Hypothalamus (tissue), 51 donors: ENCODE measurements at places on chromosomes 7 and 10.

- no peak for DNase-seq
These were observed 81.9 kb upstream of the RAB11FIP2 start for GRCh38 chr10:118128675-118129074.

DNA sequence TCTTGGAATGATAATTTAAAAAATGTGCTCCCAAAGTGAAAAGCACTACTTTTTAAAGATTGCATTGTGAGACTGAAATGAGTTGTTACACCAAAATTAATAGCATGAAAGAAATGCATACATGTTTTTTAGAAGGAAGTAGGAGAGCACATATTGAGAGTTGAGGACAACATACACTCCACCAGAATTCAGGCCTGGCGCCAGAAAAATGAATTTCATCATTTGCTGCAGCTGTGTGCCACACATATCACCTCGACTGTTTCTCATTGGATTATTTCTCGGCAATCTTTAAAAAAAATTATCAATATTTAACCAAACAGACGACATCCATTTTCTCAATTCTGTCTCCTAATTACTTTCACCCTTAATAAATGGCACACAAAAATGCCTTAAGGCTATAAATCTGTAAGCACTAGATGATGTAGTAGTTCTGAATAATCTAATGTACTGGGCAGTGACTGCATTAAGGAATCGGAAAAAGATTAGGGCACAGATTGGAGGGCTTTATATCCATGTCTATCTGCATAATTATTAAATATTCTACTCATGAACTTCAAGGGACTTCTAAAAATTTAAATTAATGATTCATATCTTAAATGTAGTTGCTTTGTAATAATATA is 590.4 kb downstream of the NXPH1 start:
- DNase-seq, result no peak

DNA sequence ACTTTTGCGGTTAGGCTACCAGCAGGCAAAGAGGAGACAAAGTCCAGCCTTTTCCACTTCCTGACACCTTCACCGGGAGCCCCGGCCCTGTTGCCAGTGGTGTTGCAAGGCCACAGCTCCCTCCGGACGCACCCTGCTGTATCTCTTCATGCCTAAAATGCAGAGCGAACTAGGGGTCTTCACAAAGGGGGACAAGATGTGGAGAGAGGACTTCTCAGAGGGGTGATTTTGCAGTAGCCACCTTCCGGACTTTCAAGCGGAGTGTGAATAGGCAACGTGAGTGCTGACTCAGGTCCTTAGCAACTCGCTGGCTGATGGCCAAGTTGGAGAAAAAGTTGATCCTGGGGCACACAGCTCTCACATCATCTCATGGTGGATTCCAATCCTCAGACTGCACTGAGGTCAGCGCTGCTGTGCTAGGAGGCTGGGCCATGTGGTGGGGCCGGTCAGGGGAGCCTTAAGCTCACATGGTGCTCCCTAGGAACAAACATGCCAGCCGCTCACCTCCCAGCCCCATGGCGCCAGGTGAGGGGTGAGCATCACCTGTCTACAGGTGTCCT is 166.3 kb downstream of the LCOR start:
- no peak for DNase-seq

DNA sequence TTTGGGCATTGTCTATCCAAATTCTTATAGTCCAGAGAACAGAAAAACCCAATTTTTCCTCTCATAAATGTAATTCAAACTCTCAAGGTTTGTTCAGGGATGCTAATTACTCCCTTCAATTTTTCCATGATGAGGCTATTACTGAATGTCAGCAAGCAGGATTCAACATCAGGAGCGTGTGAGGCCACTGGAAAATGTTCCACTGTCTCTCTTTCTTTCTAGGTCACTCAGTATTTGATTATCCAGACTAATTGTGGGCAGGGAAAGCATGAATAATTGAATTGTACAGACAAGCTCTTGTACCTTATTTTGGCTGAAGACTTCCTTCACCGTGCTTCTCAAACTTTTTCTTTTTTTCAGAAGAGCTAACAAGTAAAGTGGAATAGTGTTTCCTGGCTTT is 30.7 kb downstream of the THNSL1 start:
- DNase-seq, result no peak

GRCh38 chr7:158829342-158830210 is at the start of gene ESYT2:
ESYT2 (minus strand) TSS chr7:158829509; CDS start chr7:158829418, 91 bp downstream.
- peak; percentile 99 for DNase-seq

- DNase-seq, result no peak
These were observed 105.0 kb downstream of the FAM53B start for GRCh38 chr10:124639206-124639605.

DNA sequence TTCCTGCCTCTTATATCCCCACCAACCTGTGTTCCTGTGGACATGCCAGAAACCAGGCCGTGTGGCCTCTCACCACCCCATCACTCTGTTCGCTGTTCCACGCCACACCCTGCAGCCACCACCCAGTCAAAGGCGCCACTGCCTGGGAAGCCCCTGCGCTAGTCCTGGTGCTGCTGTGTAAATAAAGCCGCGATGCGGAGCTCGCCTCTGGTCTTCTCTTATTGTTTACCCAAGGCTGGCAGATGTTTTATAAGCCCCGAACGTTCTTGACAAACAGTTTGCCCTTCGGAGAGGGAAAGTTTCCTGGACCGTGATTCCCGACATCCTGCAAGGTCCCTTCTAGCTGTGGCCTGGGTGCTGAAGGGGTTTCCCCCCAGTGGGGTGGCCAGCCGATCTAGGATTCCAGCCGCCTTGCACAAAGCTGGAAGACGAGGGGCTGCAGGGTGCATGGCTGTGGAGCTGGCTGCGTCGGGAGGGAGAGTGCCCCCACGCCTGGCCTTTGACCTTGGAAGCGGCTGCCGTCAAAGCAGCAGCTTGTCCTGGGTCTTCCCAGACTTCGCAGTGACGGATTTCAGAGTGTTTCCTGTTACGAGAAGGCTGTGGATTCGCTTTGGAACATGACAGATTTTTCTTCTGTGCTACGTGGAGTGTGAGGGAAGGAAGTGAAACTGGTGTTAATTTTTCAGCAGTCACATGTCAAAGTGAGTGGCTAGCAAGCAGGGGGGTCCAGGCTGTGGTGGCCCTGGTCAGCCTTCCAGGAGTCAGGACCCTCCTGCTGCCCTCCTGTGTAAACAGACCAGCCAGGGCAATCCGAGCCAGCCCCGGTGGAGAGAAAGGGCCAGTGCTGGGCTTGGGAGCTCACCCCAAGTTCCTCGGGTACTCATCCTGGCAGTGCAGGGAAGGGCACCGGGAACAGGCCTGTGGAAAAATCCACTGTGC is 61.6 kb downstream of the LHPP start:
- no peak for DNase-seq

GRCh38 chr10:77524281-77524711 is 113.3 kb downstream of the KCNMA1 start:
- no peak for DNase-seq

DNA sequence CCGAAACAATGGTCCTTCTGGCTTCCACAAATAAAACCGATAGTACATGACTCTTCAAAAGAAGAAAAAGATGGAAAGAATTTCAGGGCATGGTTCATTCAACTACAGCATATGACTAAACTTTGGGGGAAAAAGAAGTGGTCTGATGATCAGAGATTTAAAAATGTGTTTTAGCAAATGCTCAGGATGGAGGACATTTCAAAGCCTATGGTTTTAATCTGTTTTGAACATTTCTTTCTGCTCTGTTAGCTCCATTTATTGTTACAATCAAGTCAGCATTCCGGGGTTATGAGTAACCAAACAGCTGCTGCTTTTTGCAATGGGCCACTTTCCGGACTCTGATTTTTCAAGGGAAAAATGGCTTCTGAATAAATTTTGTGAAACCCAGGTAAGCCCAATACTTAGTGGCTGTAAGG is 142.4 kb downstream of the CUBN start:
- no peak for DNase-seq

DNA sequence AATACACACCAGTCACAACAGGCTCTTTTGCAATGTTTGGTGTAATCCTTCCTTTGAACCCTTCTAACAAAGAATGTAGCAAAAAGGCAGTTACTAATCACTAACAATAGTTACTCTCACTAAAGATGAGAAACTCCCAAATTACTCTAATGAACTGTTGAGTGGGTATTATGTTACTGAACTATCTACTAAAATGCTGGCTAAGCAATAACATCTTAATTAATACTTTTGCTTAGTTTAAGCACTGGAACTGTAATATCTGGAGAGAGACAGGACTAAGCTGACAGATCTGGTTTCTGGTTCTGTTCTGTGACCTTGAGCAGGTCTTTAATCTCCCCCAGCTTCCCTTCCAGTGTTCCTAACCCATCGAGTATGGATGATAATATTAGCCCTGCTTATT is 241.7 kb downstream of the CHCHD3 start:
- DNase-seq, result no peak

GRCh38 chr10:33288127-33288526 is 46.3 kb downstream of the NRP1 start:
- no peak for DNase-seq

DNA sequence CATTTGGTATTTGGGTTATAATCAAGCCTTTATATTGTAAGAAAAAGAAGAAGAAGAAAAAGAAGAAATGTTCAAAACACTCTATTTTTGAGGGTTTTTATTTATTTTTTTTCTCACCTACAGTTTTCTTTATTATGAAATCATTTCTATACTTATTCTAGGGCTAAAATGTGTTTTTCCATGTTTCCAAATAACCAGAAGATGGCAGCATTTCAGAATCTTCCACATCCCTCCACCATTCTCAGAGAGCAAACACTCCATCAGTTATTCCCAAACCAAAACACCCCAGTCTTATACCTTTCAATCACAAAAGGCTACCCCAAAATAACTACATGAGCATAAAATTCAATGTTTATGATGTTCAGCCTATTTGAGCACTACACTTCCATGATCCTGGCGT is 38.7 kb upstream of the PPP1R17 start:
- no peak for DNase-seq

DNA sequence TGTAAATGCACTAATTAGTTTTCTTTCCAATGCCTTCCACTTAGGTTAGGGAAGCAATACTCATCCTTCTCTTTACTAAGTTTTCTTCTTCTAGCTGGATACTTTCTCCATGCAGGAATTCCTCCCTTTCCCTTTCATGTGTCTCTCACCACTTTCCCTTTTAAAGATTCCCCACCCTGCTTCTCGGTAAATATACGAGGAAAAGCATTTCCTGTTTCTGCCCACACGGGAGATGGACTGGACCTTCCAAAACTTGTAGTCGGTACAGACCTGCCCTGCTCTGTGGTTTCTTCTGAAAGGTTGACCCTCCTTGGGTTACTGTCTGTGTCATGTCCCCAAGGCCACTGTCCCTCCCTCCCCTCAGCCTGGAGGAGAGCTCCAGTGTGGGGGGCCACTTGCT is 58.9 kb upstream of the LYZL2 start:
- DNase-seq, result no peak

DNA sequence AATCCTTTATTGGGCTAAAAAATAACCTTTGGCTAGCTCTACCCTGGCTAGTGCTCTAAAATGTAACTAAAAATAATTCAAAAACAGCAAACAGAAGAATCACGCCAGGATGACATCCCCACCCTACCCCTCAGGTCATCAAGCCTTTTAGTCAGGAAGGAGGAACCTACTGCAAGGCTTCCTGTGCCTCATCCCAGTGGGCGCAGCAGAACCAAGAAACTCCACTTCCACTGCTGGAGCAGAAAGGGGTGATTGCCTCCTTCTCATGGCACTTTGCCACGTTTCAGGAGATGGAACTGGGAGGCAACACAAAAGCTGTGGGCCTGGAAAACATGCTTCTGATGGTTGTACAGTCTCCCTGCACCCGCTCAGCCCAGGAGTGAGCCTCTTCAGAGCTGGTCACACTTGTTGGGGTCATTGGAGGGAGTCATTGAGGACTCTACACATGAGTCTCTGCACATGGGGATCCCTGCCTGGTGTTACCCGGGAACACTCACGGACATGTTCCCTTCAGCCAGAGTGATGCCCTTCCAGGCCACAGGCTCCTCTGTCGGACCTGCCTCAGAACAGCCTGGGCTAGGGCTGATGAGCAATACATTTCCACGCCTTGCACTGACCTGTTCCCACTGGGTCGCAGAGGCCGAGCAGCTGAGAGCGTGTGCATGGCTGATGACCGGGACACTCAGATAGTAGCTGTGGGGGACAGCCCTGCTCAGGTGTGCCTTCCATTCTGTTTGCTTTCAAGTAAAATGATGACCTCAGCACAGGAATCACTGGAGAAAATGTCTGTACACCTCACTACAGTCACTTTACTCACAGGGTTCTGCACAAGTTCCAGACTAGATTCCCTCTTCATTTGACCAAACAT is 355.3 kb downstream of the FGFR2 start:
- no peak for DNase-seq

- no peak for DNase-seq
These were observed 137.7 kb downstream of the CREB5 start for GRCh38 chr7:28549998-28550397.

DNA sequence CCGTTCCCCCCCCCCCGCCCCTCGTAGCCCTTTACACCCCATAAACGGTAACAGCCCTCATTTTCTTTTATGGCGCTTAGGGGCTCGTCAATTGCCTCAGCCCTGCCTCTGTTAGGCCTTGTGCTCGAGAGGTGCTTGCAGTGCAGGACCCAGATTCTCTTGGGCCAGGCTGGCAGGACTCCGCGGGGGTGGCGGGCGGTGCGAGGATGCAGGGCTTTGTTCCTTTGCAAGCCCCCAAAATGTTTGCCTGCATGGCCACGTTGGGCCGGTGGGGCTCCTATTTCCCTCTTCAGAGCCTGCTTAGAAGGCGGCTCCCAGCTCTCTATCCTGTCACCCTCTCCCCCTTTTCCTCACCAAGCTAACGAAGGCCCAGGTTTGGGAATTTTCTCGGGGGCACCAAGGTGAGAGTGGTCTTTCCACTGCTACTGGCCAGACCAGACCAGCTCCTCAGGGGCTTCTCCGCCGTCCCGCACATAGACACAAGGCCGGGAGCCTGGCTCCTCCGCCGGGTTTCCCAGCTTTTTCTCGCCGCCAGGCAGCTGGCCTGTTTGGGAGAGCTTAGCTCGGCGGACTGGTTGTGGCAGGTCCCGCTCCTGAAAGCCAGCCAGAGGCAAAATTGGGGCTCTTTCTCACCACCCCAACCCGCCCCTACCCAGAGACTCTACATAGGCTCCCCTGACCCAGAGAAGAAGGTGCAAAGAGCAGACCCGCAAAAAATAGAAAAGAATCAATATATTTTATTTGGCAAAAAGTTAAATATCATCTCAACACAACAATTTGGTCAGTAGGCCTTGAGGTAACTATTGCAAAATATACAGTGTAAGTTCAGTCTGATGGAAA is 3.4 kb downstream of the HOXA9 start:
- no peak for DNase-seq

- no peak for DNase-seq
These were observed 69.4 kb downstream of the TBXAS1 start for GRCh38 chr7:139898483-139898882.

DNA sequence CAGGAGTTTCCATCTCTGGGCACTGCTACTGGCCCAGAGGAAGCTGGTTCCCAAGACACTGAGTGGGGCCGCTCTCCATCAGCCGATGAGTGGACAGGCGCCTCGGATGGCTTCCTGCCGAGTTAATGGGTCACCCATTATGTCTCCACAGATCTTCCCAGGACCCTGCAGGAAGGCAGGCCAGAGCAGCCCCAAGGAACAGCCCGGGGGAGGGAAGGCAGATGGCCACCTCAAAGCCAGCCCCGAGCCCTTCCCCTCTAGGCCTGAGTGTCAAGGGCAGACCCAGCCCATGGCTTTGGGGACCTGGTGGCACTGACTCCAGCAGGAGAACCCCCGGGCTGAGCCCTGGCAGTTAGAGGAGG is 3.4 kb upstream of the LFNG start:
- no peak for DNase-seq
